GM12865 (cell line): ENCODE measurements at places on chromosomes 7 and 10.

- DNase-seq: no peak
Observed at GRCh38 chr10:116625845-116626244, 5.1 kb downstream of the PNLIPRP2 start.

DNA sequence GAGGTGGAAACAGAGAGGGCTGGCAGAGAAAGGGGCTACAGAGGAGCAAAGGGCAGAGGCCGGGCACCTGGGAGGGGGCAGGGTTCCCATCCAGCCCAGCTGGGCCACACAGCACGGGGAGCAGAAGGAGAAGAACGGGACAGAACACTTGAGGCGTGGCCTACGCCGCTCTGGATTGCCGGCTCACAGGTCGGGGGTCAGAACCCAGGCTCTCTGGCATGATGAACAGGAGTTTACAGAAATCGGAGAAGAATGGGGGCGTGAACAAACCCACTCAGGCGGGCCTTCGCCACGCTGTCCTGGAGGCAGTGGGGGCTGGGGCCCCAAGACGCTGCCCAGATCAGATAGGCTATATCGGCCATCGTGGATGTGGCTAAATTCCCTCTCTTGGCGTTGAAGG lies 362.2 kb upstream of the SHH start:
- no peak for DNase-seq

DNA sequence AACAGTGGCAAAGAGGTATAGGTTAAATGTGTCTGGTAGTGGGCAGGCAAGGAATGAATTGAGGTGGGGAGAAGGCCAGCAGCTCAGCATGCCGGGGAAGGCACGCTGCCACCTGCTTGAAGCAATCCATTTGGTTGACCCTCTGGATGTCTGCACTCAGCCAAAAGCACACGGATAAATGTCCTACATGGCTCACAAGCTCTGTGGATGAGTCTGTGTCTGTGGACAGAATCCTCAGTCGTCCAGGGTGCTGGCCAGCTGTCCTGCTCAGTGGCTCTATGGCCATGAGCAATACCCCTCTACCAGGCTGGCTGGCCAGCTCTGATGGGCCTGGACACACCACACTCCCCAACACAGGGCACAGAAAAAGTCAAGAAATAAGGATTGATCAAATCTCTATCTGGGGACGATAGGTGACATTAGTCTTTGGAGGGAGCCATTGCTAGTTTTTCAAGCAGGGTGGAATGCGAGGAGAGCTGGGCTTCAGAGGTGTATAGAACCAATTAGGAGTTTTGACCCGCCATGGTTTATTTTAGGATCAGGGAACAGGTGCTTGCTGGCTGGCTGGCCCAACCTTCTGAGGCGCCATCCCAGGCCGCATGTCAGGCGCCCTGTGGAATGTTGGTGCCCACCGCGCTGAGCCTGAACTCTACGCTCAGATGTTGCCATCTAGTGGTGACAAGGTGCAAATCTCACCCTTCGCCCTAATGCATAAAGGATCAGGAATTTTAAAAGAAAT lies 493.4 kb downstream of the TNS3 start:
- DNase-seq: peak; percentile 61

DNA sequence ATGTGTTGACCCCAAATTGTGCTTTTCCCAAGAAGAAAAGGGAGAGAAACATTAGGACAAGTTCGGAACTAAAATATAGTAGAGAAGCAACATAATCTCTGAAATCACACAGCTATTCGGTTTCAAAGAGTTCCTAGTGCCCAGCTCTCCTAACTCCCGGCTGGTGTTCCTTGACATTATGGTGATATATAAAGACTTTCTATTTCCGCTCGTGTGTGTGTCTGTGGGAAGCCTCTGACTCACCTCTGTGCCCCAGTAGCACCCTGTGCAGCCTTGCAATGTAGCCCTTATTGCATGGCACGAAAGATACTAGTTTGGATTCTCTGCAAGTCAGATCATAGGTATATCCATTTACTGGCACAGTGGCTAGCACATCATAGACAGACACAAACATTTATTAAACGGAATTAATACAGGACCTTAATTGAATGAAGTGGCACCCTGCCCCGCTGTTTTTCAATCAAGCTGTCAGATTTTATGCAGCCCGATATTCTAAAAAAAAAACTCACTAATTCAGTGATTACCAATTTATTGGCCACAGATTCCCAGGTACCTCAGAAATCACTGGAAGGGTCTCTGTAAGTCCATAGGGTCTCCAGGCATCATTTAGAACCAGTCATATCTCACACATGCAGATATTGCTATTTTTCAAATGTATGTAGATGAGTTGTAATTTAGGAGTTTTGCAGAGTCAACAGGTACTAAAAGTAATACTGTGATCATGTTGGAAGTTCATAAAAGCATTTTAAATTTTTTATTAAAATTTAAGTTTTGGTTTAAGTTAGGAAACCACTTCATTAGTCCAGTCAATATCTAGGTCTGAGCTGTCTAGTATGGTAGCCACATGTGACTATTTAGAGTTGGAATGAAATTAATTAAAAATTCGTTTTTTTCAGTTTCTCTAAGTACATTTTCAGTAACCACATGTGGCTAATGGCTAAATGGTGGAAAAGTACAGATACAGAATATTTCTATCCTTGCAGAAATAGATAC lies 43.3 kb downstream of the SFTPD start:
- DNase-seq: no peak

DNA sequence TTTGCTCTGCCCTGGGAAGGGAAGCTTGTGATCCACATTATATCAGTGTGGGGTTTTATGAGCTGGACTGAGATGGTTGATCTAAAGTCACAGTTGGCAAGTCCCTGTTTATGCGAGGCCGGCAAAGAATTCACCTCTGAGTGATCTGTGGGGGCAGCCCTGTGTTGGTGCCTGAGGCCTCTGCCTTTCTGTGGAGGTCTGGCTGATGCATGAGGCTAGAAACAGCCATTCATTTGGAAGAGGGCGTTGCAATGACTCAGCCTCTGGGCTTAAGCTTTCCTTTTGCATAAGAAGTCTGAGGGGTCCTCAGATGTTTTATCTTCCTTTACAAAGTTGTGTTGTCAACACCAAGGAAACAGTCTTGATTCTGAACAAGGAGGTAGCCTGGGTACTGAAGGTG lies 126.9 kb downstream of the MGMT start:
- DNase-seq: no peak

GRCh38 chr10:77604063-77604462 lies 33.5 kb downstream of the KCNMA1 start:
- peak; percentile 24 for DNase-seq

DNA sequence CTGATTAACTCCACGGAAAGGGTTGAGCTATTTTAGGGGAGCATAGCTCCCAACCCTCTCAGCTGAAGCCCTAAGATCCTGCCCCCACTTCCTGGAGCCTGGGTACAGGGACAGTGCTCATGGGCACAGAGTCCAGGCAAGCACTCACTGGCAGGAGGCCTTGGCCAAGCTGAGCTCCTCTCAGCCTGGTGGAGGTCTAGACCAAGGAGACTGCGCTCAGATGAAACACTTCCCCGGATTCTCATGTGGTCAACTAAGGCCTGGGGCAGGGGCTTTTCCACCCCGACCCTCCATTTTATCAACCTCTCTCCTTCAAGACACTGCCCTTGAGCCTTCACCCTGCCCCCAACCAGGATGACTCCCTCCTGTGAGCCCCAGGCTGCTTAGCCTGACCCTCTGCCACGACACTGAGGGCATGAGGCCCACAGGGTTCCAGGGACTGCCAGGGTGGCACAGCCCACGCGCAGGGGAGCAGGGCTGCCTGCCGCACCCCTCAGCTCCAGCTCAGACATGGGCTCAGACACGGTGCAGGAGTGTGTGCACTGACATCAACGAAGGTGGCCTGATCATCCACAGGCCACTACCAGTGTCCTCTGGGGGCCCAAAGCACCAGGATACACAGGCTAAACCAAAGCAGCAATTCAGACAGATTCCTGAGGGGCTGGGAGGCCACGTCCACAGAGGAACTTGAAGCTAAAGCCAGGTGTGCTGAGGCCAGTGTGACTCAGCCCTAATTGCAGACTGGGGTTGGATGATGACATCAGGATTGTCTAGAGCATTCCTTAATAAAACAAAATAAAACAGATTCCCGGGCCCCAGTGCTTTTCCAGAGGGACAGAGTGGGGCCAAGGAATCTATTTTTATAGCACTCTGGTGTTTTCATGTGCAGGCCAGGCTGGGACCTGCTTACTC lies 18.8 kb downstream of the CHAT start:
- no peak for DNase-seq

- peak; percentile 36 for DNase-seq
Observed at GRCh38 chr7:65915921-65916657, 43.2 kb downstream of the VKORC1L1 start.

GRCh38 chr7:108723381-108723814 lies 153.7 kb downstream of the DNAJB9 start:
- no peak for DNase-seq
